ENCODE measurements at places on chromosomes 12 and 14. TPM values are rescaled to one million over a fixed set of nuclear protein-coding genes. Genes with fewer than 3 reads are reported as not detected.

GRCh38 chr12:1398673-1399072 lies 195.7 kb downstream of the FBXL14 start:
- DNase-seq = no peak

DLST gene
- 114 TPM for total RNA-seq

FLVCR2 gene
- total RNA-seq = not detected

GRCh38 chr12:80590085-80590484 lies 117.3 kb upstream of the MYF6 start:
- DNase-seq = no peak

CLEC6A gene
- not detected for total RNA-seq

DNA sequence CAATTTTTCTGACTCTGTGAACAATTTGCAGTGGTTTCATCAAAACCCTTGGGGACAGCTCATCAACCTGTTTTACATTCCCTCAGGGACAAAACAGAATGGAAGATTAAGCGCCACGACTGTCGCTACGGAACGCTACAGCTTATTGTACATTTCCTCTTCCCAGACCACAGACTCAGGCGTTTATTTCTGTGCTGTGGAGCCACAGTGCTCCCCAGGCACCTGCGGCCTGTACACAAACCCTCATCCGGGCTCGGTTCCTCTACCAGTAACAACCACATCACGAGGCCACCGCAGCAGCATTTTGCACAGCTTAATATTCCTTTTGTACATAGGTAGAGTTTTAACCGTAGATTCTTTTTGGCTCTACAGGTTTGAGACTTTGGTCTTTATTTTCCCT lies 397.4 kb upstream of the OR4E1 start:
- no peak for DNase-seq

DNA sequence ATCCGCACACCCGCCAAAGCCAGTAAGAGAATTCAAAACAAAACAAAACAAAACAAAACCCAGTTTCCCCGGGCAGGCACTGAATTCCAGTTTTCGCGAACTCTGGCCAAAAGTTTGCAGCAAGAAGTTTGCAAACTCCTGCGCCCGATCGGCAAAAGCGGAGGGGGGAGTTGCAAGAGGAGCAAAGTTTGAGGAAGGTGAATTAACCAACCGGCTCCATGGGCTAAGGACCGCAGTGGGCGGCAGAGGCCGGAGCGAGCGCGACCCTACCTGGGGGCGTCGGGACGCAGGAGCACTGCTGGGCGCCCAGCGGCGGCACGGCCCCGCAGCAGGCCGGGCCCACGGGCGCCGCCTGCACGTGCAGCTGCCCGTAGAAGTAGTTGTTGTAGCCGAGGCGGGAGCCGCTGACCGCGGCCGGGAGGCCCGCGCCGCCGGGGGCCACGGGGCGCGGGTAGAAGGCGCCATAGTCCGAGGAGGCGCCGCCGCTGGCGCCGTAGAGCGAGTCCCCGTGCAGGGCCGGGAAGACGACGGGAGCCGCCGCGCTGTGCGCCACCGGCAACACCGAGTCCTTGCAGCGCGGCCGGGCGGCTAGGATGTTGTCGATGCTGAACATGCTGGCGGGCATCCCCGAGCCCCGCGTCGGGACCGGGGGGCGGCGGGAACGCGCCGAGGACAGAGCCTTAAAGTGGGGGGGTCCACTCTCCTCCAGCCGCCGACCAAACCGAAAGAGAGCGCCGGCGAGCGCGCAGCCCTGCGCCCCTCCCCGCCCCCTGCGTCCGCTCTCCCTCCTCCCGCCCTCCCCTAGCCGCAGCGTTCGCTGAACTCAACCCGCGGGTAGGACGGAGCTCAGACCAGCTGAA lies at the start of gene GSC:
Gene GSC (minus strand): TSS at position 723 of the 860 bp plus-strand sequence. CDS start 98 bp downstream, at position 625.
- peak; percentile 63 for DNase-seq

OTUB2 gene
- 5.5 TPM for total RNA-seq

IKZF4 gene
- 24.1 TPM for total RNA-seq

- DNase-seq = no peak
Measured at GRCh38 chr14:101817501-101818001, 56.0 kb downstream of the PPP2R5C start.

- no peak for DNase-seq
Measured at GRCh38 chr12:108567406-108568337, 5.3 kb downstream of the ISCU start.

DNA sequence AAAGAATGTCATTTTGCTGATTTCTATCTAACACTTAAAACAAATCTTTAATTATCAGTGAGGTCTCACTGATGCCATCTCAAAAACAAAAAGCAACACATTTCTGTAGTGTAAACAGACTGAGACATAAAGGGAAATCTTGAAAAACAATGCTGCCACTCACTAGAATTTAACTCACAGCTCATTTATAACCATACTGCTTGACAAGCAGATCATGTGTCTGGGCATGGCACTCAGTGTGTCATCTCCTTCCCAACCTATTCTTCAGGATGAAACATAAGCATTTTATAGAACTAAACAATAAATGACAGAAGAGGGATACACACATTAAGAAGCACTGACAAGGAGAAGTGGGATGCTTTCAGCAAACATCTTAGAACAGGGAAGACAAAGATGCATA lies 22.4 kb downstream of the ATF7 start:
- DNase-seq = no peak

C2CD5 gene
- total RNA-seq = 104 TPM

DNA sequence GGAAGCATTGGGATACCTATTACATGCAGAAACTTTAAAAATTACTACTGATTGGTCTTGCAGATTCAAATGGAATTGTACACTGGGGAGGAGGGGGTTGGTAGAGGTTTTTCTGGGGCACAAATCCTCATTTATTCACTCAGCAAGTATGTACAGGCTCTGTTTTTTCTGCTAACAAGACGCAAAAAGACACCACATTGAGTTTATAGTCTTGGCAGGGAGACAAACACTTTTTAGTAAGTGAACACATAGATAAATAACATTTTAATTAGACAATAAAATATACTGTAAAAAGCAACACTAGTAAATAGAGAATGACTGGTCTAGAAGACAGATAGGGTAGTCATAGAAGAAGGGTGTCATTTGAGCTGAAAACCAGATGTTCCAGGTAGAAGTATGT lies 23.8 kb downstream of the GLIPR1L2 start:
- no peak for DNase-seq

HVCN1 gene
- total RNA-seq = 0.71 TPM

KCNMB4 gene
- 18.7 TPM for total RNA-seq

GRCh38 chr12:119391673-119392072 lies 57.1 kb downstream of the CCDC60 start:
- DNase-seq = no peak

DNA sequence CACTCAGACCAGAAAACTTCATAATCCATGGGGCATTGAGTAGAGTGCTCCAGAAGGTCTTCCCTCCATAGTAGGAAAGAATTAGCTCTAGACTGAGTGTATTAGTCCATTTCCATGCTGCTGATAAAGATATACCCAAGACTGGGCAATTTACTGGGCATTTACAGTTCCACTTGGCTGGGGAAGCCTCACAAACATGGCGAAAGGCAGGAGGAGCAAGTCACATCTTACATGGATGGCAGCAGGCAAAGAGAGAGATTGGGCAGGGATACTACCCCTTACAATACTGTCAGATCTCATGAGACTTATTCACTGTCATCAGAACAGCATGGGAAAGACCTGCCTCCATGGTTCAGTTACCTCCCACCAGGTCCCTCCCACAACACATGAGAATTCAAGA lies 300.6 kb upstream of the TMEM132C start:
- no peak for DNase-seq

DNA sequence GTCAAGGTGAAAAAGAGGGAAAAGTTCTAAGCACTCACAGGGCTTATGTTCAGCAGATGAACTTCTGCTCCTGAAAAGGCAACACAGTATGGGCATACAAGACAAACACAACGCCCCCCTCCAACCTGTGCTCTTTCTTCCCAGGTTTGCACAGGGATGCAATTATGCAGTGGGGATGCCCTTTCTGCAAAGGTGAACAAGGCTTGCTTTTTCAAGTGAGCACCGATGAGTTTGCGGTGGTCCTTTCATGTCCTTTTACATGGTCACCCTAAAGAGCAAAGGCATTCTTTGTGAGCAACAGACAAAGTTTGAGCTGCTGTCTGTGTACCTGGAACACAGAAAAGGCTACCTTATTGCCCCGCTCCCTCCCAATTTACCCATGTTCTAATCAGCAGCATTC lies 6.7 kb downstream of the KITLG start:
- no peak for DNase-seq

NRIP2 gene
- total RNA-seq = not detected

GRCh38 chr14:54377501-54377900 lies 19.3 kb upstream of the CDKN3 start:
- no peak for DNase-seq

DNA sequence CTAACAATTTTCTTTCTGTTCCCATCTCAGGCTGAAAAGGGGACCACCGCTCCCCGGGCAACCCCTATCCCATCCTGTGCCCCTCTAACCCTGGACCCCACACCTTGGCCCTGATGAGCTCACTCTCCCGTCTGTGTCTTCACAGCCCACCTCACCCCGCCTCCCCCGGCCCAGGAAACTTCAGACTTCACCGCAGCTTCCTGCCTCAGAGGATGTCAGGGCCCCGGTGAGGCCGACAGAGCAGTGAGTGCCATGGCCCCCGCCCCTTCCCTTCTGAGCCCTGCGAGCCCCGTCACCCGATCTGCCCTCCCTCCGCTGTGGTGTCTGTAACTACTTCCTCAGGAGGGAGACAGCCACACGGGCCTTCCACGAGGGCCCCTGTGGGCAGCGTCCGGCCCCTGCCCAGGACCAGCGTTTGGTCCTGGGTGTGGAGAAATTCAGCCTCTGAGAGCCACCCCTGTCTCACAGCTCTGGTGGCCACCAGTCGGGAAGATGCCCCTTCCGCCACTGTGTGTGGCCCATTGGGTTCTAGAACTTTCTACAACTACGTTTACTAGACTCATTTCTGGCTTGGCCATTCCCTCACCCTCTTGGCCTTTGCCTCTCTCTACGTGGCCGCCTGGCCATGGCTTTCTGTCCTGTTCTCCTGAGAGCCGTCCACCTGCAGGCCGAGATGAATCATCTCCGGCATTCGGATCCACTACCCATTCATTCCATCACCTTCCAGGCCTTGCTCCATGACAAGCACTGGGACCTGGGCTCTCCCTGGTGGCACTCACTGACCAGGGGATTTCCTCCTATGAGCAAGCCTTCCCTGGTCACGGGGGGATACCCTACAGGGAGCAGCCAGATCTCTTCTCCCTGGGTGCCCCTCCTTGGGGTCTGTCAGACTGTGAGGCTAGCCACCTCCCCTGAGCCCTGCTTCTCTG lies 3.4 kb downstream of the RHOF start:
- DNase-seq = no peak

FAM186B gene
- not detected for total RNA-seq

DNA sequence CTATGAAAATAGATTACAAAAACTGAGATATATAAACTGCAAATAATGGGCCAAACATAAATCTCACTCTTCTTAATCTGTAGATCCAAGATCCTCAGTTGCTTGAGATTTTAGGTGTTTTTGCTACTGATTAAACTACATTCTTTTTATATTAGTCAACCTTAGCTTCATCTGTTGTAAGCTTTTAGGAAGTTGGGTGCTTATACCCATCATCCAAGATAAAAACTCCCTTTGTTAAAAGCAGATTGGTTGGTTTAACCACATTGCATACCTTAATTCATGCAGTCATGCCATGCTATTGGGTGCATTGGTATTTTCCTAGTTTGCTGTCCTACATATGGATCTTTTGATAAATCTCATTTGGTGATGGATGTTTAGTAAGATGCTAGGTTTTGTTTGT lies 46.2 kb upstream of the DIP2B start:
- DNase-seq = no peak

PSME2 gene
- total RNA-seq = 58.9 TPM

TPPP2 gene
- total RNA-seq = not detected

IAPP gene
- not detected for total RNA-seq

DNA sequence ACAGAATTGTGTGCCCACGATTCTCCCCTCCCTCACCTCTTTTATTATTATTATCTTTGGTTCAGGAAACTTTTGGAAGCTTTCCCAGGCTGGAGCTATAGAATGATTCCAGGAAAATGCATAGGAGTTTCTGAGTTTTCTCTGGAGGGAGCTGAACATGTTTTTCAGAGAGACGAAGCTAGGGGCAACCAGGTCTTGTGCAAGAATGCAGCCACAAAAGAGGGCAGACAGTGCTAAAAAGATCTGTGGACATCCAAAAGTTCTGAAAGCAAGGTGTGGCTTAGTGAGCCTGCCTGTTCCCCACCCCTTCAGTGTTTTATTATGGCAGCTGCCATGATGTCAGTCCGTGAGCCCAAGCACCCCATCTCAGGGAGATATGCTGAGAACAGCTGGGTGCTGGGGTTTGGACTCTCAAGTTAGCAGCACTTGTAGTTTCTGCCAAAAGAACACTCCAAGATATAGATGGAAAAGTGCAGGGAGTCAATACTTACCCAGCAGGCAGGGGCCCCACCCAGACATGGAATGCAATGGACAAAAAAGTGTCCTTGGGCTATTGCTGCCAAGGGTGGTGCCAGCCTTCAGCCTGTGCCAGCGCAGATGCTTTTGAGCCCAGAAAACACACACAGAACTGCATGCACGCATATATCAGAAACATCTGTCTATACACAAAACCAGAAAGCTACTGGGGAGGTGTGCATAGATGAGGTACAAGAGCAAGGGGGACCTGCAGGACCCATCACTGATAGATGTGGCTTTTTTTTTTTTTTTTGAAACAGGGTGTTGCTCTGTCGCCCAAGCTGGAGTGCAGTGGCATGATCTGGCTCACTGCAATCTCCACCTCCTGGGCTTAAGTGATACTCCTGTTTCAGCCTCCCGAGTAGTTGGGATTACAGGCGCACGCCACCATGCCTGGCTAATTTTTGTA lies 17.0 kb upstream of the IRF2BPL start:
- no peak for DNase-seq

DNA sequence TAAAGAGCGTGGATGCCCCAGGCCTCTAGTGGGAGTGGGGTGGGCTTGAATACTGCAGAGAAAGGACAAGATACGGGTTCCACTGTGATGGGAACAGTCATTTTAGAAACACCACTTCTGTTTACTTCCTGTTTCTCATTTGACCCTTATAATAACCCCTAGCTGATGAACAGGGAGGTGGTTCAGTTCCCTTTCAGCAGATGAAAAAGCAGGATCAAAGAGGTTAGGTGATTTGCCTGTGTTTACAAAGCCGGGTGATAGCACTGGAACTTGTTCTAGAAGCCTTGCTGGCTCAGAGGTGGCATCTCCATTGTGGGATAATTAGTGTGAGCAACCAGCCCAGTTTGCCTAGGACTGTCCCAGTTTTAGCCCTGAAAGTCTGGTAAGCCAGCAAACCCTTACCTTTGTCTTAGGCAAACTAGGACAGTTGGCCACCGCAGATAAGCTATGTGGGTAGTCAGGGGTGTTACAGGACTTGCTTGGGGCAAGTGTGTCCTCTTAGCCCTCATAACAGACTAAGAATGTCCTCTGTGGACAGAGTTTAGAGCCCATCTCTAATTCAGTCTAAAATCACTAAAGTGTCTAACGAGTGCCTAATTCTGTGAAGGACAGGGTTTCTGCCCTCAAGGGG lies 7.5 kb upstream of the LRP1-AS start:
- DNase-seq = no peak

DNA sequence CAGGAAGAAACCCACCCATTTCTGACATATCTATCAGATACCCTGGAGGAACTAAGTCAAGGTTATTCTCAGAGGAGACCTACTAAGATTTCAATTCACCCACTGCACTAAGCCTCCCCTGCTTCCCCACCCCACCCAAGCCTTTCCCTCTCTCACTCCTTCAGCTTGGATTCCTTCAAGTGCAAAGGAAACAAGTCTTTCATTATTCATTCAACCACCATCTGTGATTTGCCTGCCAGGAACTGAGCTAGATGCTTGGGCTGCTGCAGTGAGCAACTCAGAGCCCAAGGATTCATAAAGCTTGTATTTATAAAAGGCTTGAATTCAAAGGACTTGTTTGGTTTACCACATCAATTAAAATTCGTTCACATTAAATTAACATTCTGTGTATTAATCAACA lies 161.3 kb downstream of the GXYLT1 start:
- no peak for DNase-seq

SYT1 gene
- 155 TPM for total RNA-seq

Data from glutamatergic neuron (in vitro differentiated cells).